Nephron progenitor cell (in vitro differentiated cells): ENCODE measurements at places on chromosomes 4 and X.

DNA sequence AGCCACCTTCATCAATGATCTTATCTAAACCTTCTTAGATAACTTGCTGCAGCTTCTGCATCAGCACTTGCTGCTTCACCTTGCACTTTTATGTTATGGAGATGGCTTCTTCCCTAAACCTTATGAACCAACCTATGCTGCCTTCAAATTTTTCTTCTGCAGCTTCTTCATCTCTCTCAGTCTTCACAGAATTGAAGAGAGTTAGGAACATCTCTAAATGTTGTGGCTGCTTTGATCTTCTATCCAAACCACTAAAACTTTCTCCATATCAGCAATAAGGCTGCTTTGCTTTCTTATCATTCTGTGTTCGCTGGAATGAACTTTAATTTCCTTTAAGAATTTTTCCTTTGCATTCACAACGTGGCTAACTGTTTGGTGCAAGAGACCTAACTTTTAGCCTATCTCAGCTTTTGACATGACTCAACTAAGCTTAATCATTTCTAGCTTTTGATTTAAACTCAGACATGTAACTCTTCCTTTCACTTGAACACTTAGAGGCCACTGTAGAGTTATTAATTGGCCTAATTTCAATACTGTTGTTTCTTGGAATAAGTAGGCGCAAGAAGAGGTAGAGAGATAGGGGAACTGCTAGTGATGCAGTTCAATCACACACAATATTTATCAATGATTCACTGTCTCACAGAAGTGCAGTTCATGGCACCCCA lies 36.1 kb upstream of the CORIN start:
- DNase-seq, result no peak

DNA sequence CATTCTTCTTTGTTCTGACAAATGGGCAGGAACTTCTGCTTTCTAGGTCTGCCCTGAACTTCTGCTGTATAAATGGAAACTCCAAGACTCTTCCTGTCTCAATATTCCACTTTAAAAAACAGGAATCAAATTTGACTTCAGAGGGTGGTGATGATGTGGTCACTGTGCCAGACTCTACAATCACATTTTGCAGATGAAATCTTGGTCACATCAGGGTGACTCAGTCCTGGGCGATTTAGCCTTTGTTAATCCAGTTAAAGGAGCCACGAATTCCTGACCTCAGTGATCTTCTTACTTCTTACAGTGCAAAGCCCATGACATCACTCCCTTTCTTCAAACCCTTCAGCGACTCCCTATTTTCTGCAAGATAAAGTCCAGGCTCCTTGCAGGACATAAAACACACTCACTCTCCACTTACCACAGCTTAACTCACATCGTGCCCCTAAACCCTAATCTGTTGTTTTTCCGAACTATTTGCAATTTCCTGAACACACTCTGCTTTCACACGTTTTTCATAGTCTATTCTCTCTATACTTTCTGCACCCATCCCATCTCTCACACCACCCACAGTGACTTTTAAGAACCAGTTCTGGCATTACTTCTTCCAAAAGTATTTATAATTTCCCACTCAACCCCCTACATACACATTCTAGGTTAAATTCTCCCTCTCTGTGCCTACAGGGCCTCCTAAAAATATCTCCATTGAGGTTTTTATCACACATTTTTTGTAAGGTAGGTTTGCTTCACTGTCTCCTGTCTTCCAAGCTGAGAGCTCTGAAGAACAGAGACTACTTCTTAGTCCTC lies 11.1 kb downstream of the GASK1B start:
- DNase-seq, result no peak

- DNase-seq, result no peak
Observed at GRCh38 chr4:74504212-74504611, 59.3 kb downstream of the AREG start.

DNA sequence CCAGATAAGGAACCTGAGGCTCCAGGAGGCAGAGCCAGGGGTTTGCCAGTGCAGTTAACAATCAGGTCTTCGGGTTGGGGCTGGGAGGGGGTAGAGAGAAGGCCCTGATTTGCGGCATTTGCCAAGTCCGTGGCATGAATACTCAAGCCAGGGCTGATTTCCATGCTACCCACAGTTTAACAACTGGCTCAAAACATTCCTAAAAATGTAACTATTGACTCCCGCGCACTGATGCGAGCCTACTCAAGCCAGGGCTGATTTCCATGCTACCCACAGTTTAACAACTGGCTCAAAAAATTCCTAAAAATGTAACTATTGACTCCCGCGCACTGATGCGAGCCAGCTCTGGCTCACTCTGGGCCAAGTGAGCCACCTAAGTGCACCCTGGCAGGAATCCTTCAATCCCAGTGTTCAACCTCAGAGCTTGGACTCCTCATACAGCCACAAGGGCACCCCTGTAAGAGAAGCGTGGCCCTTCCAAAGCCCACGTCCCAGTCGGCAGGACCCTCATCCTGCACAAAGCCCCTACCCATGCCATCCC lies 75.6 kb downstream of the PPP2R2C start:
- no peak for DNase-seq

GRCh38 chrX:48531358-48531959 lies 8.1 kb upstream of the TBC1D25 start:
- no peak for DNase-seq

- no peak for DNase-seq
Observed at GRCh38 chr4:149823769-149824221, 8.2 kb upstream of the IQCM start.

DNA sequence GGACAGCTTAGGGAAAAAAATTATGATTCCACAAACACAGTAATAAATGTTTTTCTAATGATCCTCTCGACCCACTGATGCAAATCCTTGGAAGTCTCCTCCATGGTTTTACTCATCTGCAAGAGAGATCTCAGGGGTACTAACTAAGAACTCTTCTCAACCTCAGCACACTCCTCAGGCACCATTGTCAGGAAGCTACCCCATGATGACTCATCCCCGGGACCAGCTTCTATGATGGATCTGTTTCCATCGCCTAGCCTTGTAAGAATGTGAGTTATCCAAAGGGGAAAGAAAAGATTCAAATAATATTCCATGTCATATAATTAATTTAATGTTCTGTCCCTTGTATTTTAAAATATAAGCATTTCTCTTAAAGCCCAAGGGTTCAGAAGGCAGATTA lies 816.1 kb upstream of the IGFBP7 start:
- no peak for DNase-seq

DNA sequence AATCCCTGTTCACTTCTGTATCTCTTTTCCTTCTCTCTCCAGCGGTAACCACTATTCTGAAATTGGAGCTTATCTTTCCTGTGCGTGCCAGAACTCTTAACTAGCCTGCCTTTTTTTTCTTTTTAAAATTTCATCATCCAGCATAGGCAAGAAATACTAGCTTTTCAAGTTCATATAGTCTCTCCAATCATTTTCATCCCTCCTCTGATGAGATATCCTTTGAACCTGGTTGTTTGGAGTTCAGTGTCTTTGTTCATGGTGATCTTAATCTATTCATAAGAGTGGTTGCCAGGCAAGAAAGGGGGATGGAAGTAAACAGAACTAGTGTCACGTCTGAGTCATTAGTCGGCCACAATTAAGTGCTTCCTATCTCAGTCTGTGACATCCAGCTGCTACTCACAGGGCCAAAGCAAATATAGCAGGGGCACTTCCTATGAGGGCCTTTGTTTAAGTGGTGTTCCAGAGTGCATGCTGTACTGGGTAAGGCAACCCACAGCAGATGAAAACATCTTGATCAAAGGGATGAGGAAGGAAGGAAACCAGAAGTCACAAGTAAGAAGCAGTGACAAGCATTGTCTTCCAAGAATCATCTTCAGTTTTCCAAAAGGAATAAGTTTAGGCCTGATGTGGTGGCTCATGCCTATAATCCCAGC lies 56.4 kb upstream of the XIAP start:
- no peak for DNase-seq

DNA sequence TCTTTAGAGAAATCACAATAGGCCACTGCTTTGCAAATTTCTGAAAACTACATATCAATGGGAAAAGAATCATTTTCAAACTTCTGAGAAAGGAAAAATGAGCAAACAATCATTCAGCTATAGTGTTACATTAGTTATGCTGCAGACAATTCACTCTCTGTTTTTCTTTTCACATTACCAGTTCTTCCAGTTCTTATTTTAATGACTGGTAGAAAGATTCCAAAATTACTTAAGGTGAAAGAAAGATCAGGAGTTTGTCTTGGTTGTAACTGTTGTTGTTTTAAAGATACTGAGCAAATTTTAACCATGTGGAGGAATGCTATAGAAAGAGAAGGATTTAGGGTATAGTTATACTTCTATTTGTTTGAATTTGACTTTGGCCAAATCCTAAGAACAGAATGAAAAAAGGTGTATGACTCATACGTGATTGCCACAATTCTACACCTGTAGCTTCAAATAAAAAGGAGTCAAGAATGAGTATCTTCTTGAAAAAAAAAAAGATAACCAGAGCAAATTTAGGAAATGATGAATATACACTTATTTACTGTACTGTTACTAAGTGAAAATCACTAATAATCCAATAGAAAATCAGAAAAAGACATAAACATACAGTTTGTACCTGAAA lies 21.0 kb upstream of the RASGEF1B start:
- DNase-seq, result no peak

DNA sequence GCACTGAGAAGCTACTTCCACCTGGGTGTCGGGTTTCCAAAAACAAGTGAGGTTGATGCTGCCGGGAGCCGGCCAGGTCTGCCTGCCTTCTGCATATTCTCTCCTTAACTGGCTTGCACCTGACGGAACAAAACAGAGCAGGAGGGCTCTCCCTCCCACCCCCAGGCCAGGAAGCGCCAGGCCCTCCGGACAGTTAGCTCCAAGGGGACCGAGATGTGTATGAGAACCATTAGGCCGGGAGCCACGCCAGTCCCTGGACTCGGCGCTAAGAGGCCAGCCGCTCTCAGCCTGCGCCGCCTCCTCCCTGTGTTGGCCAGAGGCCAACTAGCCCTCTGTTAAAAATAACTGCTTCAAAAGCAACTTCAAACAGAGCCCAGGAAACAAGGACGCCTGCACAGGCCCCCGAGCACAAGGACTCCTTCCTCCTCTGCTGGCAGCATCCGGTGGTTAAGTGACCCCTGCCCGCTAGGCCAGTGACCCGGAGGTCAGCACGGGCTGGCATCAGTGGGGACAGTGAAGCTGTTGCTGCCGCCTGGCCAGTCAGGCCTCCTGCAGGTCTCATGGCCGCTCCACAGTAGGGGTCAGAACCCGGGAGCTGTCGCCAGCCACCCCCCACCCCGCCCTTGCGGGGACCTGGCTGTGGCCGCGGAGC lies 107.9 kb downstream of the ABLIM2 start:
- peak; percentile 49 for DNase-seq

DNA sequence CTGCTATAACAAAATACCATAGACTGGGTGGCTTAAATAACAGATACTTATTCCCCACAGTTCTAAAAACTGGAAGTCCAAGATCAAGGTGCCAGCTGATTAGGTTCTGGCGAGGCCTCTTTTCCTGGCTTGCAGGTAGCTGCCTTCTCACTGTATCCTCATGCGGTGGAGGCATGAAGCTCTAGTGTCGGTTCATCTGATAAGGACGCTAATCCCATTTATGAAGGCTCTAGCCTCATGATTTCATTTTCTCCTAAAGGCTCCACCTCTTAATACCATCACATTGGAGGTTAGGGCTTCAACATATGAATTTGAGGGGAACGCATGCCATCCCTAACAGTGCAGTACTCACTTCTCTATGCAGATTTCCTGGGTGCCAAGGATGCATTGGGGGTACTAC lies 57.9 kb upstream of the STIM2 start:
- DNase-seq, result no peak

DNA sequence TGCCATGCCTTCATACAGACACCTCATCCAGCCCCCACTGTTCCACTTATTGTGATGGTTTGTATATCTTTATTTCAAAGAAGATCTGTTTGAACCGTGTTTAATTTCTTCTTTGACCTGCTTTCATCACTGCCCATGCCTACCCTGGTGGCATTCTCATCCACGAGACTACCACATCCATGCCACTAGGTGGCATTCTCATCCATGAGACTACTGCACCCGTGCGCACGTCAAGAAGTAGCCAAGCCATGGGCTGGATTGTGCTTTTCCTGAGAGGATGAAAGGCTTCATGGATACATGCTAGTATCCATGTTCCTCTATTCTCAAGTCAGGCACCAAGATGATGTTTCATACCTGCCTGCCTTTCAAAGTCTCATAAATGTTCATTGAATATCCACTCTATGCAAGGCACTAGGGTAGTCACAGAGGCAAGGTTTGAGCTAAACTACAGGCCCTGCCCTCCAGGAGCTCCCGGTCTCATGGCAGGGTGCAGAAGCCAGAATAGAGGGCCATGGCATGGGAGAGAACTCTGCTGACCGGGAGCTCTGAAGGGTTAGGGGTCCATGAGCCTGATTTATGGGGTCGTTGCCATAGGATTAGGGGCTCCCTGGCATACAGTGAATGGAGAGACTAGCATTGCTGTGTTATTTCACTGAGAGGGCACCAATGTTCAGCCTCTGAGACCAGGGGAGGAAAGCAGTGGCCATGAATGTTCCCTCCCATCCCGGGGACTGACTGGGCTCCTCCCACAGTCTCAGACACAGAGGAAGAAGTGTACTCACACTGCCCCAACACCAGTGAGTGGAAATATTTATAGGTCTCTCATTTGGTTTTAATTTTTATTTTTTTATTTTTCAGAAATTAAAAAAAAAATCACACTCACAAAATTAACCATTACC lies 24.8 kb upstream of the EOLA2 start:
- peak; percentile 33 for DNase-seq

- DNase-seq, result no peak
Observed at GRCh38 chr4:180542445-180543100, 1700.6 kb upstream of the TENM3 start.

DNA sequence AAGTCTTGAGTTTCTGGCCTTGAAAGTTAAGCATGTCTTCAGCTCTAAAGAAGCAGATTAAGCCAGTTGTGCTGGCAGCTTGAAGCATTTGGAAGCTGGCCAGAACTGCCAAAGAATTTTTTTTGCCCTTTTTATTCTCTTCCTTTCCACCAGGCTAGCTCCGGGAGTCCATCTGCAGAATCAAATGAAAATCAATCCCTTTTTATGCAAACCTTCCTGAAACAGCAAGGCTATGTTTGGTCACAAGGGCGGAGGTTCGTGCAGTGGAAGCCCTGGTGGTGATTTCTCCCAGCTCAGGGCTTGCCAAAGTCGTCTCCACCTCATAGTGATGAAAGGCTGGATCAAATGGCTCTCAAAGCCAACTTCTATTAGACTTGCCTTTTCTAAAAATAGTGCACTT lies 21.6 kb upstream of the C4orf54 start:
- no peak for DNase-seq

- no peak for DNase-seq
Observed at GRCh38 chrX:129763666-129764065, 16.1 kb upstream of the SASH3 start.

GRCh38 chr4:123386609-123387008 lies 10.0 kb upstream of the SPRY1 start:
- DNase-seq, result no peak
